ENCODE measurements at places on chromosomes 4 and X. TPM values are rescaled to one million over a fixed set of nuclear protein-coding genes. Genes with fewer than 3 reads are reported as not detected.
A peak's percentile ranks its signal among the peaks of the same experiment; 100 is the strongest.

GAGE2A gene
- total RNA-seq, result not detected

ADH4 gene
- total RNA-seq, result 7.9 TPM

FABP2 gene
- not detected for total RNA-seq

GRCh38 chr4:12827966-12828365 lies 656.2 kb downstream of the RAB28 start:
- DNase-seq, result no peak
- H3K27ac ChIP-seq, result no peak overlapping the region
- no peaks in the 10 kb centered on the region for H3K27me3 ChIP-seq
- H3K36me3 ChIP-seq, result no peaks in the 10 kb centered on the region
- H3K4me1 ChIP-seq, result no peaks in the 10 kb centered on the region
- no peak overlapping the region for H3K4me3 ChIP-seq

DNA sequence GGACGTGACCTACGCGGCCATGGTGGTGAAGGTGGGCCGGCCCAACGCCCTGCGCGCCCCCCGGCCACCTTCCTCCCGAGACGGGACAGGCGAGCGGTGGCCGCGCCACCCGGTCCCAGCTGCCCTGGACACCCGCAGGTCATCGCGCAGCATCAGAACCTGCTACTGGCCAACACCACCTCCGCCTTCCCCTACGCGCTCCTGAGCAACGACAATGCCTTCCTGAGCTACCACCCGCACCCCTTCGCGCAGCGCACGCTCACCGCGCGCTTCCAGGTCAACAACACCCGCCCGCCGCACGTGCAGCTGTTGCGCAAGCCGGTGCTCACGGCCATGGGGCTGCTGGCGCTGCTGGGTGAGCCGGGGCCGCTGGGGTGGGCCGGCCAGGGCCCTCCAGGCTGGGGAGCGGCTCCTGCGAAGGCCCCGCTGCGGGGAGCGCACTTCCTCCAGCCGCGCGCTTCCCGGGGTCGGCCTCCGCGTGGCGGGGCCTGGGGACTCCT lies 9.0 kb upstream of the SLC26A1 start:
- no peak overlapping the region for H3K4me3 ChIP-seq
- DNase-seq, result no peak
- no peaks in the 10 kb centered on the region for H3K36me3 ChIP-seq
- no peak overlapping the region for H3K27ac ChIP-seq

- no peak overlapping the region for H3K4me3 ChIP-seq
- peaks cover 28% of the 10 kb centered on the region for H3K27me3 ChIP-seq
- DNase-seq, result no peak
- no peaks in the 10 kb centered on the region for H3K4me1 ChIP-seq
- no peaks in the 10 kb centered on the region for H3K36me3 ChIP-seq
These were observed 56.6 kb downstream of the CHST7 start for GRCh38 chrX:46630141-46630540.

DNA sequence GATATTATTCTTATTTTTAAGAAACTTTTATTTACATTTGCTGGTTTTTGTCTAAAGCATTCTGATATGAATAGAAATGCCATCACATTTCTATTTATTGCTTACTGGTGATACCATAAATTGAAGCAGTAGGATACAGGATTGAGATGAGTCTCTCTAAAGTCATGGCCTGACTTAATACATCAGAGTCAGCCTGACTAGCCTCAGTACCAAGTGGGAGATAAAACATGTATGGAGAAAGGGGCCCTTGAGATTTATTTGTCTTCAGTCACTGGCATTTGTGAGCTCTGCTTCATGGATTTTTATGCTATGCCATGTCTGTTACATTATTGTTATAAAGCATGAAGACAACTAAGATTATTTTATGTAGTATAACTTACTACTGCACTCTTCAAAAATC lies 465.5 kb downstream of the ADGRL3 start:
- no peak for DNase-seq
- H3K4me1 ChIP-seq, result no peaks in the 10 kb centered on the region
- no peak overlapping the region for H3K4me3 ChIP-seq
- H3K27me3 ChIP-seq, result no peaks in the 10 kb centered on the region
- H3K36me3 ChIP-seq, result no peaks in the 10 kb centered on the region

DNA sequence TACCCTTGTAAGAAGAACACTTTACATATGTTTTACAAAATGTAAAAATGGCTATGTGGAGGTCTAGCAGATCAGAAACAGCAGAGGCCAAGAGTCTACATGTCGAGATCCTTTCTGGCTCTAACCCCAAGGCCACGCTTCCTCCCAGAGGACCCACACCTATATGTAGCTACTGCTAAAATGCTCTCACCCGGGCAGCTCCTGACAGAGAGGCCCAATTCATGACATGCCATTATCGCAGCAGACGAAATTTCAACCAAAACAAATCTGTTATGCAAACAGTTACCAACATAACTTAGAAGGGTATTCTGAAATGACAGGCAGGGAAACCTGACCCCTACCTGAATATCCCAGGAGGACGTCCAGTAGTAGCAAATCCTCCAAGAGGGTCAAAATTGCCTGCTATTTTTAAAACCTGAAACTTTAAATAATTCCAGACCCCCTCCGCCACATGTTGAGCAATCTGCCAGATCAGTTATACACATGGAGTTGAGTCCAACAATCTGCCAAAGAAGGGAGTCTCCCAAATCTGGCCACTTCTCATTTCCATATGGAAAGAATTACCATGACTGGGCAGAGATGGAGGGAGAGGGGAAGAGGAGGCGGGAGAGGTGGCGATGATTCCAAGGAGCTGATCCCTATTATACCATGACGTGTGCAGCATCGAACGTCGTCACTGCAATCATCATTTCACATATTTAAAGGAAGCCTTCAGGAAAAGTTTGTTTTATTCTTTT lies 192.9 kb upstream of the TBL1X start:
- H3K36me3 ChIP-seq, result no peaks in the 10 kb centered on the region
- H3K27me3 ChIP-seq, result no peaks in the 10 kb centered on the region
- H3K27ac ChIP-seq, result no peak overlapping the region
- H3K4me1 ChIP-seq, result no peaks in the 10 kb centered on the region
- H3K4me3 ChIP-seq, result no peak overlapping the region

- no peaks in the 10 kb centered on the region for H3K27me3 ChIP-seq
- no peak for DNase-seq
- H3K4me3 ChIP-seq, result no peak overlapping the region
- no peaks in the 10 kb centered on the region for H3K4me1 ChIP-seq
- H3K36me3 ChIP-seq, result no peaks in the 10 kb centered on the region
- H3K27ac ChIP-seq, result no peak overlapping the region
These were observed 20.3 kb upstream of the DYNLT3 start for GRCh38 chrX:37867536-37868153.

DNA sequence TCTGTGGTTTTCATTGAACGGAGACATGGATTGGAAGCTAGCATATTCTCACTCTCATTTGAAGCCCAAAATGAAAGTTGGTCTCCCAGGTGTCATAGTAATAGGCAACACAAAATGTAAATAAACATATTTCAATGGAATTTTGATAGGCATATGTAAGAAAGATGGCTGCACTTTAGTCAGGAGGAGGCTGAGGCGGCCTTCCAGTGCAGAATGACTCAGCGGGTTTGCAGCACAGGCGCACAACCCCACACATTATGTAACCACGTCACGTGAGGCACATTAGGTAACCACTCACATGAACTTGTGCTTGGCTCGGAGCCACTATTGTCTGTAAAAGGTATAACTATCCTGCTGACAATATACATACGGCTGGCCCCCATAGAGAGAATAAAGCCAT lies 381.7 kb downstream of the GPAT3 start:
- no peak for DNase-seq
- no peaks in the 10 kb centered on the region for H3K4me1 ChIP-seq
- no peak overlapping the region for H3K27ac ChIP-seq
- no peaks in the 10 kb centered on the region for H3K27me3 ChIP-seq
- no peak overlapping the region for H3K4me3 ChIP-seq
- H3K36me3 ChIP-seq, result no peaks in the 10 kb centered on the region

- H3K4me1 ChIP-seq, result no peaks in the 10 kb centered on the region
- peaks cover 48% of the 10 kb centered on the region for H3K27me3 ChIP-seq
- H3K4me3 ChIP-seq, result no peak overlapping the region
These were observed 38.6 kb upstream of the APLN start for GRCh38 chrX:129693354-129693753.

GRCh38 chrX:11941571-11941970 lies 183.5 kb downstream of the MSL3 start:
- H3K4me1 ChIP-seq, result no peaks in the 10 kb centered on the region
- no peaks in the 10 kb centered on the region for H3K36me3 ChIP-seq
- H3K4me3 ChIP-seq, result no peak overlapping the region
- DNase-seq, result no peak

DNA sequence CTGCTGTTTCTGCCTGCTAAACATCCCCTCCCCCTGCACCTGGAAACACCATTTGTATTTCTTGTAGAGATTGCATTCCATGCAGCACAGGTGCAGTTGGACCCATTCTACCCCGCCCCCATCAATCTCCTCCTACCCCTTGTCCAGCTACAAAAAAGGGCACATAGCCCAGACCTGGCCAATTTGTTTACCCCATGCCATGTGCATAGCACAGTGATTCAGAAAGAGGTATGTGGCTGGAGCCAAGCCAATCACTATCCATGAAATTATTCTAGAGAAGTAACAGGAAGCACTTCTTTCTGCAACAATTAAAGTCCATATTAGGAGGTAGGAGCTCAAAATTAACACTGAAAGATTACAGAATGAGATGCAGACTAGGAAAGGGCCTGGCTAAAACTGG lies 20.2 kb upstream of the TMEM184C start:
- no peak overlapping the region for H3K4me3 ChIP-seq
- no peak overlapping the region for H3K27ac ChIP-seq
- DNase-seq, result peak; percentile 46
- H3K36me3 ChIP-seq, result no peaks in the 10 kb centered on the region

FAM50A gene
- 30.7 TPM for total RNA-seq

- H3K4me1 ChIP-seq, result no peaks in the 10 kb centered on the region
- DNase-seq, result no peak
- no peak overlapping the region for H3K4me3 ChIP-seq
- peaks cover 26% of the 10 kb centered on the region for H3K27me3 ChIP-seq
These were observed 112.2 kb downstream of the IL13RA2 start for GRCh38 chrX:114905251-114905650.

CC2D2A gene
- total RNA-seq, result 14.9 TPM

DNA sequence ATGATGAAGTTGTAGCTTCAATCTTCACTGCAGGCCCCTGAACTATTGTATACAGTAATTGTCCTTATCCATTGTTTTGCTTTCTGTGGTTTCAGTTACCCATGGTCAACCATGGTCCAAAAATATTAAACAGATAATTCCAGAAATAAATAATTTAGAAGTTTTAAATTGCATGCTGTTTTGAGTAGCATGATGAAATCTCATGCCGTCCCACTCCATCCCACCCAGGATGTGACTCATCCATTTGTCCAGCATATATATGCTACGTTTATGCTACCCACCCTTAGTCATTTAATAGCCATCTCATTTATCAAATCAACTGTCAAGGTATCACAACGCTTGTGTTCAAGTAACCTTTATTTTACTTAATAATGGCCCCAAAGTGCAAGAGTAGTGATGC lies 34.5 kb downstream of the IQCM start:
- H3K4me1 ChIP-seq, result no peaks in the 10 kb centered on the region
- DNase-seq, result no peak
- H3K27me3 ChIP-seq, result no peaks in the 10 kb centered on the region

NSDHL gene
- total RNA-seq, result 16.7 TPM

GRCh38 chr4:80266253-80266901 lies at the start of gene FGF5:
TSS of gene FGF5 (plus strand) at chr4:80266664. CDS start at chr4:80266825, 161 bp downstream.
- H3K4me3 ChIP-seq, result peak within 1 kb of the TSS; percentile 38
- no peak within 1 kb of the TSS for H3K27ac ChIP-seq
- no peak for DNase-seq
- no peaks in the 10 kb centered on the region for H3K27me3 ChIP-seq
- no peaks in the 10 kb centered on the region for H3K4me1 ChIP-seq

DNA sequence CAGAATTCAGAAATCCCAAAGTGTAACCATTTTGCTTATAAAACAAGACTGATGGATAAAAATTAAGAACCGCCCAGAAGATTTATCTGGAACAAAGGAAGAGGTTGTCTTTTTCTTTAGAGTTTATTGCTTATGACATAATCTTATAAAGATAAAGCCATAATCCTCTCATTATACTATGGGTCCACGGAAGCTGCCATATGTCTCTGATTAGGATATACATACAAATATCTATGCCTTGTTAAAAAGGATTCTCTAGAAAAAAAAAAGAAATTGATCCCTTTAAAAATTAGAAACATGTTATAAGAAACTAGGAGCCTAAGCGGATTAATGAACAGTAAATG lies 70.5 kb downstream of the RELL1 start:
- H3K4me1 ChIP-seq, result no peaks in the 10 kb centered on the region
- no peak overlapping the region for H3K27ac ChIP-seq
- H3K27me3 ChIP-seq, result no peaks in the 10 kb centered on the region

DNA sequence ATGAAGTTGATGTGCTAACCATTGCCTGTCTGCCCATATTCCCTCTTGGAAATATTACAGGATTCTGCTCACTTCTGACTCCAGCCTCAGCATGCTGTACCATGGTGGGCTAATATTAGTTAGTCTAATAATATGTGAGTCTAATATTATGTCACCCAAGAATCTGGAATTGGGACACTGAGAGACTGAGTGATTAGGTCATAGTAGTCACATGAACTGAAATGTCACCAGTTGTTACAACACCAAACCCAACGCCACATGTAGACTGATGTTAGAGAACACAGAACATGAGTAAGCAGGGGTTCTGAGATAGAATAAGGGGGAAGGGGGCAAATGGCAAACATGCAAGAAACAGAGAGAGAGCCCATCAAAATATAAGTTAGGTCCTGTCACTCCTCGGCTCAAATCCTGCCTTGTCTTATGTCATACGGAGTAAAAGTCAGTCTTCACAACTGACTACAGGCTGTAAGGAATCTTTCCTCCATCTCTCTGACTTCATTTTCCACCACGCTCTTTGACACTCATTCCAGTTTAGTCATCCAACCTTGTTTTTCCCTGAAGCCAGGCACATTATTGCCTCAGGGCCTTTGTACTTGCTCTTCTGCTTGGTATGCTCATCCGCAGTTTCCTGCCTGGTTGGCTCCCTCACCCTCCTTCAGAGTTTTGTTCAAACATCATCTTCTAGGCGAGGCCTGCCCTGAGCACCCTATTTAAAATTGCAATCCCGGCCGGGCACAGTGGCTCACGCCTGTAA lies 9.6 kb upstream of the SLAIN2 start:
- DNase-seq, result no peak
- H3K27me3 ChIP-seq, result no peaks in the 10 kb centered on the region
- no peak overlapping the region for H3K27ac ChIP-seq
- H3K4me3 ChIP-seq, result no peak overlapping the region

NXF2B gene
- not detected for total RNA-seq

- H3K4me3 ChIP-seq, result no peak overlapping the region
- H3K27me3 ChIP-seq, result no peaks in the 10 kb centered on the region
- H3K27ac ChIP-seq, result peak overlapping the region; percentile 81
- no peaks in the 10 kb centered on the region for H3K36me3 ChIP-seq
- H3K4me1 ChIP-seq, result peaks cover 28% of the 10 kb centered on the region
These were observed 24.3 kb downstream of the IRF2 start for GRCh38 chr4:184450045-184450444.

- DNase-seq, result no peak
- H3K4me3 ChIP-seq, result peak overlapping the region; percentile 47
- H3K27ac ChIP-seq, result no peak overlapping the region
- H3K36me3 ChIP-seq, result no peaks in the 10 kb centered on the region
These were observed 735 bp downstream of the NRK start for GRCh38 chrX:105823092-105823455.
